Forelimb muscle (tissue), 1 donor: ENCODE measurements at places on chromosomes 11 and 22. TPM values are rescaled to one million over a fixed set of nuclear protein-coding genes. Genes with fewer than 3 reads are reported as not detected.

- DNase-seq = no peak
These were observed 305.7 kb downstream of the BLID start for GRCh38 chr11:121810291-121810690.

Gene SLC22A25
- not detected for polyA plus RNA-seq

DNA sequence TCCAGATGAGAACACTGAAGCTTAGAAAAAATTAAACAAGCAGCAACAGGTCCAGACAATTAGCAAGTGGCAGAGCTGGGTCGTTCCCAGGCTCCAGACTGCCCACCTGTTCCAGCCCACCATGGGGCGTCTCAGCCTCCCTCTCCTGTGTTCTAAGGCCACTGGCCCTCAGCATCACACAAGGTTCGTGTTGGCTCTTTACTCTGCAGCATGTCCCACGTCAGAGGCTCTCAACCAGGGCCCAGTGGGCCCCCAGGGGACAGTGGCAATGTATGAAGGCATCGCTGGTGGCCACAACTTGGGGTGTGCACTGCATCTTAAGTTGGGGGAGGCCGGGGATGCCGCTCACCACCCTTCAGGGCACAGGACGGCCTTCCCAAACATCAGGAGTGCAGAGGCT is 6.2 kb downstream of the PDGFB start:
- no peak for DNase-seq

DNA sequence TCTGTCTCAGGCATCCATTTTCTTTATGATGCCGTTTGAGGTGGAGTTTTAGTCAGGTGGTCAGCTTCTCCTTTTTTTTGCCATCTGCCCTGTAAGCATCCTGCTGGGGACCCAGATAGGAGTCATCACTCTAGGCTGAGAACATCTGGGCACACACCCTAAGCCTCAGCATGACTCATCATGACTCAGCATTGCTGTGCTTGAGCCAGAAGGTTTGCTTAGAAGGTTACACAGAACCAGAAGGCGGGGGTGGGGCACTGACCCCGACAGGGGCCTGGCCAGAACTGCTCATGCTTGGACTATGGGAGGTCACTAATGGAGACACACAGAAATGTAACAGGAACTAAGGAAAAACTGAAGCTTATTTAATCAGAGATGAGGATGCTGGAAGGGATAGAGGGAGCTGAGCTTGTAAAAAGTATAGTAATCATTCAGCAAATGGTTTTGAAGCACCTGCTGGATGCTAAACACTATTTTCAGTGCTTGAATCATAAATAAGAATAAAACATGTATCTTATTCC is 10.9 kb upstream of the HBE1 start:
- DNase-seq = peak; percentile 20

DNA sequence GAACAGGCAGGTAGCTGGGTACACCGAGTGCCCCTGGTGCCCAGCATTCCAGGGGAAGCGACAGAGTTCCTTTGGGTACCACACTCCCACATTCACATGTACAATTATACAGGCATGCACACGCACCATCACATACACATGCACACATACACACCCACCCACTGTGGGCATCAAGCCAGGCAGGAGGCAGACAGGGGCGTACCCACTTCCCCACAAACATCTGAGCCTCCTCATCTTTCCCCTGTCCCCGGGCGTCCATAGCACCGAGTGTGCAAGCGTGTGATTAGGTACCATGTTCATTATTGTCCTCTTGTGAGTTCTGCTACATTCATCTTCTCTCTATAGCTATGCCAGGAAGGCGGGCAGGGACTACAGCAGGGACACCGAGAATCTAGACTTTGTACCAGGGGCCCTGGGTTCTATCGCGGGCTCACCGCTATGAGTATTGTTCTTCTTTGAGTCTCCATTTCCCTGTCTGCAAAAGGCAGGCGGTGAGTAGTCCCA is 2.1 kb upstream of the CARD10 start:
- no peak for DNase-seq

Gene SAC3D1
- 12.5 TPM for polyA plus RNA-seq

DNA sequence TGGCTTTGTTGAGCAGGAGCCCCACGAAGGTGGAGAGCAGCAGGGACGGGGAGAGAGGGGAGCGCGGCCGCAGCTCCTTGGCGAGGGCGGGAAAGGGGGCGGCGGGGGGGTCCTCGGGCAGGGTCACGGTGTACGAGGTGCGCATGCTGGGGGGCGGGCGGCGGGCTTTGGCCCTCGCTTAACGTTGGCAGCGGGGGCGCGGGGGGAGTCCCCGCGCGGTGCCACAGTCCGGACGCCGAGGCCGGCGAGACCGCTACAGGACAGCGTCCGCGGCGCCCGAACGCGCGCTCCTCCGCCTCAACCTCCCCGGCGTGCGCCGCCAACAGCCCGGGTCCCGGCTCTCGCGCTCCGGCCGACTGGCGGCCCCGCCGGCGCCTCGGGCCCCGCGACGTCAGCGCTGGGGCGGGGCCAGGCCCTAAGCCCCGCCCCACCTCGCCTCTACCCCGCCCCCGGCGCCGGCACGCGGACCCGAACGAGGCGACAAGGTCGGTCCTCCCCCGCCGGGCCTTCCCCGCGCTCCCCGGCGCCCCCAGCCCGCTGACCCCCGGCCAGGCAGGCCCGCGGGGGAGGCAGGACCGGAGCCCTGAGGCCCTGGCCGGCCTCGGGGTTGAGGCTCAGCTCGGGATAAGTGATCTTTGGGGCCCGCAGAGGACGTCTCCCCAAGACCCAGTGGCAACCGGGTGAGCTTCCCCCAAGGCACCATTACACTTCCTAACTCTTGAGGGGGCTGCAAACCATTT is 17.5 kb downstream of the USP2 start:
- DNase-seq = no peak

GRCh38 chr11:44542372-44542771 is 23.1 kb upstream of the CD82 start:
- no peak for DNase-seq

GRCh38 chr22:22214819-22215329 is 29.7 kb upstream of the VPREB1 start:
- no peak for DNase-seq

- no peak for DNase-seq
These were observed 22.0 kb upstream of the IRAG1 start for GRCh38 chr11:10715571-10715970.

- DNase-seq = no peak
These were observed 44.0 kb upstream of the KIRREL3 start for GRCh38 chr11:127044535-127044934.

- DNase-seq = peak; percentile 41
These were observed at the start of gene PPP1CA for GRCh38 chr11:67401495-67402191. TSS of gene PPP1CA (minus strand) at chr11:67401858. CDS start at chr11:67401782, 76 bp downstream.

DNA sequence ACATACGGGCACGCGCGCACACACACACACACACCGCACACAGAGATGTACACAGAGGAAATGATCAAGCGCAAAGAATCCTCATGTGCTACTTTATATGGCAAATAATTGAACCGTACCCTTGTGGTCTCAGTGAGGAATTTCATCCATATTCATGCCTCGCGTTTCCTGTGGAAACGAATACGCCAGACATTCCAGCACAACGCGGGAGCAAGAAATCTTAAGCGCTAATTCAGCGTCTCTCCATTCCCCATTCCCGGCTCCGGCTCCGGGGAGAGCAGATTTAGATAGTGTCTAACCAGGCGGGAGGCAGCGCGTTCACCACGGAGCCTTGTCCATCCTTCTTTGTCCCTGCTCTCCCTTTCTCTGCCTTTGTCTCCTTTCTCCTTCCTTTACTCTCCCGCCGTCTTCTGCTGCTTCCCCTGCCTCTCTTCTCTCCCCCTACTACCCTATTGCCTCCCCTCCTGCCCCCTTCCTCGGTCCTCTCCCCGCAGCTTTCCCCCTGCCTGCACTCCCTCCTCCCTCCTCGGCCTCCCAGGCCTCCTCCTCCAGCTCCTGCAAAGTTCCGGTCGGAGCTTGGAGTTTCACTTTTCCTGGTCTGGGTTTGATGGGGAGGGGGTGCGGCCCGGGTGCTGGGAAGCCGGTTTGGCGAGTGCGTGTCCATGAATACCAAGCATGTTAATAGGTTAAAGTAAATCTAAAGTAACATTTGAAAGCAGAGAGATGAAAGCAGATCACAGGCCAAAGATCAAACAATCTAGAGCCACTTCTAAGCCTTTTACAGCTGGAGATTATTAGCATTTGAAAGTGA is 579.3 kb downstream of the BUD13 start:
- DNase-seq = no peak

DNA sequence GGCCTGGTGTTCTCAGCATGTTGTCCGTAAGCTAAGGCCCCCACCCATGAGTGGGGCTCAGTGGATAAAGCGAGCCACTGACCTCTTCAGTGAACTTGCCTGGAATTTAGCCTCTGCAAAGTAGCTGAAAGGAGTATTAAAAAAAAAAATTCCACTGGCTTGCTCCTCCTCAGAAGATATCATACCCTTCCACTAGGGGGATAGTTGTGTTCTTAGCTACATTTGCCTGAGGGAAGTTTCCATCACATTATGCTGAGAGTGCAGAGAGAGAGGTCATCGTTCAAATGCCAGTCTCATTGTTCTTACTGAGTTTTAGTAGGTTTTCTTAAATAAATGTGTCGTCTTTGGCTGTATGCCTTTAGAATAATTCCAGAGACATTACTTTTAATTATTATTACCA is 879.7 kb downstream of the JRKL start:
- DNase-seq = no peak

GRCh38 chr11:65498042-65498726 is 661 bp upstream of the MALAT1 start:
- DNase-seq = no peak

DNA sequence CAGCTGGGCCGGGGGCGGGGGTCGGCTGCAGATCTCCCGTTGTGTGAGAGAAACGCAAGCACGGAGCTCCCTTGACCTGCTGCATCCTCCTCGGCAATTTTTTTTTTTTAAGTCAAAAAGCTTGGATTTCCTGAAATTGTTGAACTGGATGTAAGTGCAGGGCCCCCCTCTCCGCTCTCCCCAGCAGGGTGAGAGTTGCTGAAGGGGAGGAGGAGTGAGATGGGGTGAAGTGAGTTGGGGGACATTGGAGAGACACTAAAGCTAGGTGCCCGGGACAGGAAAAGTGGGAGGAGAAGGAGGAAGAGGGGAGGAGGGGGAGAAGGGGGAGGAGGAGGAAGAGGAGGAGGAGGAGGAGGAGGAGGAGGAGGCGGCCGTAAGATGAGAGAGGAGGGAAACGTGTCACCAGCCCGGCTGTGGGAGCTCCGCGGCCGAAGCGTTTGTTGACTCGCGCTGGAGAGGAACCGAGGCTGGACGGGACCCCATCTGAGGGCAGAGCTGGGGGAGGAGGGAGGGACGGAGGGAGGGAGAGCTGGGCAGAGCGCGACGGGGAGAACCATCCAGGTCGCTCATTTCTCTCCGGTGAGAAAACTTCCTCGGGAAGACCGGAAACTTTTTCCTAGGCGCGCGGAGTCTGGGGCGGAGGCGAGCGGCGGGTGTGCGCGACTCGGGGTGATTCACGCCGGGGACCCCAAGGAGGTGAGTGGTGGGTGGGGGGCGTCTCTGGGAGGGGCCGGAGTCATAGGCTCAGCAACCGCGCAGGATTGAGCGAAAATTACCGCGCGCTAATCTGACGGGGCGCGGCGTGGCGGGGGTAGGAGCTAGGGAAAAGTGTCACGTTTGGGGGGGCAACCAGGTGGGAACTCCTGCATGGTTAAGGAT is 80.2 kb downstream of the PRR5L start:
- no peak for DNase-seq

- DNase-seq = no peak
These were observed 5.6 kb upstream of the UCP2 start for GRCh38 chr11:73988227-73988626.

Gene DKK3
- polyA plus RNA-seq = 57.3 TPM

- no peak for DNase-seq
These were observed 791.3 kb upstream of the KIRREL3 start for GRCh38 chr11:127791844-127792243.

GRCh38 chr11:114685097-114685496 is 6.8 kb downstream of the NXPE2 start:
- no peak for DNase-seq

DNA sequence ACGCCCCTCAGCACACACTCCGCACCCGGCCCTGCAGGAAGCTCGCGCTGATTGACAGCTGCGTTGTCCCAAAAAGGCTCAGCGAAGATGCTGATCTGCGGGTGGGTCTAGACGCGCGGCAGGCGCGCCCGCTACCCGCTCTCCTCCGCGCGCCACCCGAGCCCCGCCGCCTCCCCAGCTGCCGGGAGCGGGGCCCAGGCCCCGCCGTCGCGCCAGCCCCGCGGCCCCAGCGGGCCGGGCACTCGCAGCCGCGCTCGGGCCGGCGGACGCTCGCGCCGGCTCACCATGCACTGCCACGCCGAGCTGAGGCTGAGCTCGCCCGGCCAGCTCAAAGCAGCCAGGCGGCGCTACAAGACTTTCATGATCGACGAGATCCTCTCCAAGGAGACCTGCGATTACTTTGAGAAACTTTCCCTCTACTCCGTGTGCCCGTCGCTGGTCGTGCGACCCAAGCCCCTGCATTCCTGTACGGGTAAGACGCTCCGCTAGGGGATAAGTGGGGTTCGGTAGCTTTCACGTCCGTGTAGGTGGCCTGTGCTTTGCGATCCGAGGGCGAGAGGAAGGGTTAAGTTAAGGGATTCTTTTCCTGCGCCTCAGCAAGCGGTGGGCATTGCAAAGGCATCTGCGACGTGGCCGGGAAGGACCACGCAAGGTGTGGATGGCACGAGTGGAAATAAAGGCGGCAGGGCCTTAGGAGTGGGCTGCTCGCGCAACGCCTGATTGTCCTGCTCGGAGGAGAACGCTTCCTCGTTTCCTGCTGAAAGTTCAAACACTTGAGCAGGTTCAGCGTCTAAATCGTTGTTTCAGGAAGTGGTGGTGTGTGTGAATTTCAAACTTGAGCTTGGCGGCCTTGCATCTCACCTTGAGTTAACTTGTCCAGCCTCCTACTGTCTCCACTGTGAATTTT is at the start of gene BARX2:
BARX2 (plus strand) TSS at position 98 of the 907 bp plus-strand sequence; CDS start at position 286, 188 bp downstream.
- no peak for DNase-seq

GRCh38 chr11:9014826-9015225 is 11.0 kb upstream of the NRIP3 start:
- no peak for DNase-seq

- DNase-seq = no peak
These were observed 259.9 kb downstream of the CADM1 start for GRCh38 chr11:115244296-115244695.

DNA sequence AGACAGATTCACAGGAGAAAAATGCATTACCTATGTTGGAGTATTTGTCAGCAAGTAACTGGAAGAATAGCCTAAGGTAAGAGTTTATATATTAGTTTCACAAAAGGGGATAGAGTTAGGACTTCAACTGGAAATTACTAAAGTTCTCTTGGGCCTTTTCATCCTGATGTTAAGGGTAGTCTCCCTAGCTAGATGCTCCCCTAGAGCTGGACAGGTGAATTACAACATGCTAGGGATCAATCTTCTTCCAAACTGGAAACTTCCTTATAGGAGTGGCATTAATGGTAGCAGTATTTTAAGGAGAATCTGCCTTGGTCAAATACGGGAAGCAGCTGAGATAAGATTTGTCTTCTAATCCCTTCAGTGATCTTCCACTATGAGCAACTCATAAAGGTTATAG is 632.8 kb upstream of the RAG2 start:
- no peak for DNase-seq
